T follicular helper cell (primary cell): ENCODE measurements at places on chromosomes 6 and 20.

GRCh38 chr6:104617591-104617990, 242.1 kb downstream of the HACE1 start:
- no peak for DNase-seq

- DNase-seq: no peak
These were observed 268.5 kb upstream of the MARCKS start for GRCh38 chr6:113588646-113589045.

- DNase-seq: no peak
These were observed 139.9 kb upstream of the PMEPA1 start for GRCh38 chr20:57849521-57850215.

DNA sequence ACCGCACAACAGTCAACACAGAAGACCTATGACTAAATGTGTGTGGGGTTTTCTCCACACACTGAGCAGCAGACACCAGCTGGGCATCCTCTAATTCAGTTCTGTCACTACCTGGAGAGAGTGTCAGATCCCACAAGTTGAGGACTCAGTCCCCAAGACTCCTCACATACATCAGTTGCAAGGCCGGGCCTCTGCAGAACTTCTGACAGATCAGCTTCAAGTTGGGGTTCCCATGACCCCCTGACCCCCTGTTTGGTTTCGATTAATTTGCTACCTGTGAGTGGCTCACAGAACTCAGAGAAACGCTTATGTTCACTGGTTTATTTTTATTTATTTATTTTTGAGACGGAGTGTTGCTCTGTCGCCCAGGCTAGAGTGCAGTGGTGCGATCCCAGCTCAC, 3.2 kb upstream of the NINL start:
- no peak for DNase-seq

GRCh38 chr6:15294504-15294903, 48.6 kb downstream of the JARID2 start:
- DNase-seq: no peak

GRCh38 chr6:53986721-53987521, 124.3 kb upstream of the MLIP start:
- no peak for DNase-seq

- no peak for DNase-seq
These were observed 65.7 kb downstream of the PRSS35 start for GRCh38 chr6:83578057-83578456.

DNA sequence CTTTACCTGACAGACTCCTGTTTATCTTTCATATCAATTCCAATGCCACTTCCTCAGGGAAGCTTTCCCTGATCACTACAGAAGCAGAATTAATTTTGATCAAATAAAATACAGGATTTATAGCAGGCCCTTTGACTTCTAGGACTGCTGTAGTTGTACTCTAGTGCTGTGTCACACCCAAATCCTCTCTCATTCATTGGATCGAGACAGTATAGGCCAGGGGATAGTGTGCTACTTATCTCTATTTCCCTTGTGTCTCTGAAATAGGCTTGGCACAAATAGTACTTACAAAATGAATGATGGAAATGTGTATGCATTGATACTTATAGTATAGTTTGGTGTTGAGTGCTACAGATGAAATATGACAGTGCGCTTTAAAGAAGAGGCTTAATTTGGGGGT, 19.8 kb downstream of the RALY start:
- DNase-seq: no peak

- no peak for DNase-seq
These were observed 886 bp upstream of the NFATC2 start for GRCh38 chr20:51543422-51543788.

- DNase-seq: no peak
These were observed 164.4 kb upstream of the PRDM1 start for GRCh38 chr6:105921781-105922180.

GRCh38 chr6:3355358-3356055, 96.8 kb downstream of the PSMG4 start:
- peak; percentile 26 for DNase-seq

- no peak for DNase-seq
These were observed 7.1 kb downstream of the VNN2 start for GRCh38 chr6:132750455-132751248.

GRCh38 chr6:6758915-6759654, 170.6 kb downstream of the LY86 start:
- DNase-seq: no peak

GRCh38 chr6:26075063-26075717, 12.0 kb upstream of the HFE start:
- no peak for DNase-seq

DNA sequence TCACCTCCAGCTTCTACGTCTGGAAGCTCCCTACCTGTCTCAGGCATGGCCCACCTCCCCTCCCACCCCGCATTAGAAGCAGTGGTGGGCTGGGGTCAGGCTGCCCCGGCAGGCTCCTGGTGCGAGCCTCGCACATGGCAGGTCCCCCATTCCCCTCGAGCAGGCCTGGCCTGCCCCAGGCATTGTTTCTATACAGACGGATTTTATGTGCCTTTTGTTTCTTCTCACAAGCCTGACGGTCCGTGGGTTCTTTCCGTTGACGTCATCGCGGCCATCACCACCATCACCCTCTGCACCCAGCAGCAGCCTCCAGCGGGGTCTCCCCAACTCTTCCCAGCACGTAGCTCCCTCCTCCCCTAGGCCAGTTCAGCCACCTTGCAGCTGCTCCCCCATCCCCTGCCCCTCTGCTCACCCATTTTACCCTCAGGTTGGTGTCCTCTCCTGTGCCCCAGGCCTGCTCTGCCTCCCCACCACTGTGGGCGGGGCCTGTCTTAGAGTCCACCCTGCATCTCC, 4.6 kb downstream of the CST7 start:
- DNase-seq: no peak

GRCh38 chr6:131640100-131640499, 3.0 kb downstream of the ENPP3 start:
- no peak for DNase-seq

GRCh38 chr6:35199866-35200265, 13.9 kb upstream of the SCUBE3 start:
- DNase-seq: no peak

DNA sequence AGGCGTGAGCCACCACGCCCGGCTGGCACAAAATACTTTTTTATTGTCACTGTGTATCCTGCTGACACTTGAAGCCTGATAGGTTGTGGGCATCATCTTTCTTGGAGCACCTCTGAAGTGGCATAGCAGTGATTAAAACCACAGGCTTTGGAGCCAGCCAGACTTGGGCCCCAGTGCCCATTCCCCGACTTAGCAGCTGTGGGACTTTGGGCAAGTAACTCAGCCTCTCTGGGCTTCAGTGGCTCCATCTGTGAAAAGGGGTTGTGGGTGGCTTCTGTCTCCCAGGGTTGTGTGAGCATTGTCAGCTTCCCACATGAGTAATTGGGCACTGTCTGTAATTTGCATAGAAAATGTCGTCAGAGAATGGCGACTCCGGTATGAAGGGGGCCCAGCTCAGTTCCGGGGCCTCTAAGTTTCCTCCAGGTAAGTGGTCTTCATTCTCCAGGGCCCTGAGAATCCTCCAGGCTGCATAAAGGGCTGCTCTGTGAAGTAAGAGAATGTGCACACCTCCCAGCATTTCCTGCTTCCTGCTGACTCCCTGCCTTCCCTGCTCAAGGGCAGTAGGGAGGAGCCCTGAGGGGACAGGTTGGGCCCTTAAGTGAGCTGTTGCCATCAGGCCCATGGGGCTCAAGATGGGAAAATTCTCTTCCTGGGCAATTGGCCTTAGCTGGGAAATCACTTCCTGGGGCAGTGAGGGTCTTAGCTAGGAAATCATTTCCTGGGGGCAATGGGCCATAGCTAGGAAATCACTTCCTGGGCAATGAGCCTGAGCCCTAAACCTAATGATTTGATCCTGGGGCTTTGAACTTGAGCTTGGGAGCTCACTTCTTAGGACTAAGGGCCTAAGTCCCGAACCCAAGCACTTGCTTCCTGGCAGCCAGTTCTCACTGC, 27.2 kb downstream of the ARHGAP40 start:
- DNase-seq: no peak

- DNase-seq: no peak
These were observed 51.2 kb upstream of the SLC22A1 start for GRCh38 chr6:160070427-160070826.

GRCh38 chr6:132062626-132063025, 111.5 kb upstream of the CCN2 start:
- DNase-seq: no peak

DNA sequence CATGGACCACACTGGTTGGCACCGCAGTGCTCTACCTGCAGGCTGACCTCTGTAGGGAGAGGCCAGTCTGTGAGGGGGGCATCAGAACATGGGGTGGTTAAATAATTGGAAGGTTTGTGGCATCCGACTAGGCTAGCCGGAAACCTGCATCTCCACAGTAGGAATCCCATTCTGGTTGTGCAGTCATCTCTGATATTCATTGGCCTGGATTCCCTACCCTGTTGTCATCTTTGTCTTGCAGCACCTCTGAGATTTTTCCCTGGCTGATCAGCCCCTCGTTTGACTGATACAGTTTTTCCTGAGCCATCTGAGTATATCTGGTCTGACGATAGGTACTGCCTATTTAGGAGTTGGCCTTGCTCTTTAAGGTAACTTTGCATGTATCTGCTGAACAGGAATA, 259.4 kb downstream of the TMEM242 start:
- no peak for DNase-seq

DNA sequence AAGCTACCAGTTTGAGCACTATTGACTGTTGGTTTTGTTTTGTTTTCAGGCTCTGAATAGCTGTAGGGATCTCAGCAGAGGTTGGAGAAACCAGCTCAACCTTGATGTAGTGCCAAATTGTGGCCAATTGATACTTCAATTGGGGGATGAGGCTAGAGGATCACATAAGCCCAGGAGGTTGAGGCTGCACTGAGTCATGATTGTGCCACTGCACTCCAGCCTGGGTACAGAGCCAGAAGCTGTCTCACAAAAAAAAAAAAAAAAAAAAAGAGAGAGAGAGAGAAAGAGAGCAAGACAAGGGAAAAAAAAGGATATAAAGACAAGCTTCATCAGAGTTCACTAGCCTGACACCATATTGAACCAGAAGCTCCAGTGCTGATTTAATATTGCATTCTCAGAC, 702.1 kb downstream of the FRK start:
- no peak for DNase-seq

GRCh38 chr6:100614933-100615332, 150.2 kb upstream of the SIM1 start:
- DNase-seq: no peak

DNA sequence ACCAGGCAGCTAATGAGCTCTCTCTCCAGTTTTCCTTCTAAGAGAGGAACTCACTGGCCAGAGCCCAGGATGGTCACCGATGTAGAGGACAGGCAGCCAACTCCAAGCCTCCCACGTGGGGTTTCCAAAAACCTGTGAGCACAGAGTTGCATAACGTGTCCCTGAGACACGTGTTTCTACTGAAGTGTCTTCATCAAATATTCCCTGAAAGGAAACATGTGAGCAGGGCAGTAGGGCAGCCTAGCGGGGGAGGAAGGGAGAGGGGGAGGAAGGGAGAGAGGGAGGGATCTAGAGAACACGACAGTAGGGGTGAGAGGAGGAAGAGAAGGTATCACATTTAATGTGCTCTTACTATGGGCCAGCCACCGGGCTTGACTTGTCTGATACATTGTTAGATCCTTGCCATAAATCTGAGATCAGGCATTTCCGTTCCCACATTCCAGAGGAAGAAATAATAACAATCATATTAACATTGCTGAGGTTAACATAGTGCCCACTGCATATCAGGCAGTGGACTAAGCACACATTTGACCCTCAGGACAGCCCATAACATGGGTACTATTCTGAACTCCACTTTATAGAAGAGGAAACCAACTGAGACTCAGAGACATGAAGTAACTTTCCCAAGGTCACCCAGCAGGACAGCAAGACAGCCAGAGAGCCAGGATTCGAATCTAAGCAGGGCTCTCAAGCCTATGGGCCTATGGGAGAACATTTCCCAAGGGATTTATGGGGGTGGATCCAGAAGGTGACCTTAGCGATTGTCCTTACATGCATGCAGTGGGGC, 4.5 kb upstream of the SYS1 start:
- no peak for DNase-seq

DNA sequence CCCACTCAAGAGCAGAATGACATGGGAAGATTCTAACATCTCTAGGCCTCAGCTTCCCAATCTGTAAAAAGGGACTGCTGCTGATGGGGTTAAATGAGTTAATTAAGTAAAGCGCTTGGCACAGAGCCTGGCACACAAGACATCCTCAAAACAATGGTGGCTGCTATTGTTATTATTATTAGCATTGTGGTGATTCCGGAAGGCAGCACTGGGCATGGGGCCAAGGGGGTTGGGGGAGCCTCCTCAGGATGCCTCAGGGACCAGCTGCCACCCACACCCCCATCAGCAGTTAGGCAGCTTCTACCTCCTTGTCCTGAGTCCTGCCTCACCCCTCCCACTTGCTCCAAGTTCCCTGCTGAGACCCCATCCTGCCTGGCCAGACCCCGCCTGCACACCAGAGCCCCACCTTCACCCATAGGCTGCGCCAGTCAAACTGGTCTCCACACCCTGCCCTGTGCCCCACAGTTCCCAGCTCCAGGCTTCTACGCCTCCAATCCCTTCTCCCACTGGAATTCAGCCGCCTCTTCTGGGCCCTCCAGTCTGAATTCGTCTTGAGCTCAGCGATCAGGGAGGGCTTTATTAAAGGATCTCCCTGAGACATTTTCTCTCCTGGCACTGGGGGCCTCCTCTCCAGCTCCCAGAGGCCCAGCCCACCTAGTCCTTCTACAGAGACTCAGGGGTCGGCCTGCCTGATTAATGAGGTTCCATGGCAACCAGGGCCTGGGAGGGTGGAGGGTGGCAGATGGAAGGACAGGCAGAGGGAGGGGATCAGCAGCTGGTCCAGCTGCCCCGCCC, 1.5 kb downstream of the E2F1 start:
- no peak for DNase-seq

- no peak for DNase-seq
These were observed 80.2 kb upstream of the OPRM1 start for GRCh38 chr6:153958860-153959259.

DNA sequence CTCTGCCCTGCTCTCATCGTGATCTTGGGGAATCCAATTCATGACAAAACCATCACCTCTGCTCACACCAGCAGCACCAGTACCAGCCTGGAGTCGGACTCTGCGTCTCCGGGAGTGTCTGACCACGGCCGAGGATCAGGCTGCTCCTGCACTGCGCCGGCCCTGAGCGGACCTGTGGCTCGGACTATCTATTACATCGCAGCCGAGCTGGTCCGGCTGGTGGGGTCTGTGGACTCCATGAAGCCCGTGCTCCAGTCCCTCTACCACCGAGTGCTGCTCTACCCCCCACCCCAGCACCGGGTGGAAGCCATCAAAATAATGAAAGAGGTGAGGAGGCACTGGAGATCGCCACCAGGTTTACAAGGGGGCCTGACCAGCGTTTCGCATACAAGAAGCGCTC, 37.2 kb upstream of the PBOV1 start:
- no peak for DNase-seq

- DNase-seq: no peak
These were observed 823.4 kb upstream of the GJE1 start for GRCh38 chr6:141309295-141309694.

- no peak for DNase-seq
These were observed 274.1 kb upstream of the MAP3K7 start for GRCh38 chr6:90860822-90861601.

GRCh38 chr6:81744131-81744530, 8.3 kb downstream of the TENT5A start:
- DNase-seq: no peak
